Activated CD4-positive, alpha-beta memory T cell treated with anti-CD3 and anti-CD28 coated beads for 36 hours (primary cell): ENCODE measurements at places on chromosomes 2 and 18. TPM values are rescaled to one million over a fixed set of nuclear protein-coding genes. Genes with fewer than 3 reads are reported as not detected.
A peak's percentile ranks its signal among the peaks of the same experiment; 100 is the strongest.

The ANKRD30BL gene
- not detected for total RNA-seq

The COPS9 gene
- total RNA-seq = 99.9 TPM

The KCNE4 gene
- total RNA-seq = not detected

- no peak for DNase-seq
- H3K4me1 ChIP-seq = peaks cover 7% of the 10 kb centered on the region
- no peaks in the 10 kb centered on the region for H3K27me3 ChIP-seq
Observed at GRCh38 chr18:13392899-13393298, 174.3 kb downstream of the LDLRAD4 start.

DNA sequence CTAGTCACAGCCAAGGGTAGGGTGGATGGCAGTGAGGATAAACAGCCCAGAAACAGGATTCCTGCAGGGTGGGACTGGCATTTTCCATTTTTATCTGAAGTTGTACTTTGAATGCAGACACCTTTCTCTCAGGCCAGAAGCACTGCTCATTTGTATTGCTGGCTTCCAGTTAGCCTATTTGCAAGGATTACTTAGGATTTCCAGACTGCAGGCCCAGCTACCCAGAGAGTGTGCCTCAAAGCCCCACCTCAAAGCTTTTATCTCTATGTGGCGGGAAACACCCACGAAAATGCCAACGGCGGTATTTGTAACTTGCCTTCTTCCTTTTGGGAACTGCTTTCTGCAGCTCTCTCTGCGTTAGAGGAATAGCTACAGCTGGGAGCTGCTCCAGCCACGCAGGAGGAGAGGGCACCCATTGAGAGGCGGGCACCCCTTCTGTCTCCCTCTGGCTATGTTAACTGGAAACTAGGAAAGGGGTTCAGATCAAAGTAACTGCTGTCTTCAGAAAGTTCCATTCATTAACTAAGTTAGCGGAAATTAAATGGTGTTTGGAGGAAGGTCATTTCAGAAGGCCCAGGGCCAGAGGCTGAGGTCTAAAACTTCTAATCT lies 144.9 kb downstream of the TGIF1 start:
- DNase-seq = peak; percentile 57
- no peaks in the 10 kb centered on the region for H3K27me3 ChIP-seq
- H3K4me3 ChIP-seq = peak overlapping the region; percentile 93
- peaks cover 55% of the 10 kb centered on the region for H3K4me1 ChIP-seq
- peak overlapping the region; percentile 100 for H3K27ac ChIP-seq
- H3K36me3 ChIP-seq = peaks cover 16% of the 10 kb centered on the region

The IL1RN gene
- total RNA-seq = 10.5 TPM

DNA sequence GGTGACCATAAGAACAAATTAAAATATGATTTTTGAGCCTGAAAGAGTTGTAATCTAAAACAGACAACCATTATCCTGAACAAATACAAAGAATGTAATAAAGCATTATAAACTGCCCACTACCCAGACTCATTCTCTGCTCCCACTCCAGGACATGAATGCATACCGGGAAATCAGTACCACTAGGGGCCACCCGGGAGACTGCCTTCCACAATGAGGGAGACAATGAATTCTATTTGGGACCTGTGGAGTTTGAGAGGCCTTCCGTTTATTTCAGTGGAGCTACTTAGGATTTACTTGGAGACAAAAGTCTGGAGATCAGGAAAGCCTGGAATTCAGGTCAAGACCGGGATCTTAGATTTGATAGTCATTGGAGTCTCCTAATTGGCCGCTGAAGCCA lies 50.0 kb downstream of the NAB1 start:
- peaks cover 31% of the 10 kb centered on the region for H3K4me1 ChIP-seq
- H3K27me3 ChIP-seq = no peaks in the 10 kb centered on the region
- peaks cover 6% of the 10 kb centered on the region for H3K36me3 ChIP-seq
- H3K4me3 ChIP-seq = no peak overlapping the region
- H3K27ac ChIP-seq = no peak overlapping the region
- DNase-seq = no peak

DNA sequence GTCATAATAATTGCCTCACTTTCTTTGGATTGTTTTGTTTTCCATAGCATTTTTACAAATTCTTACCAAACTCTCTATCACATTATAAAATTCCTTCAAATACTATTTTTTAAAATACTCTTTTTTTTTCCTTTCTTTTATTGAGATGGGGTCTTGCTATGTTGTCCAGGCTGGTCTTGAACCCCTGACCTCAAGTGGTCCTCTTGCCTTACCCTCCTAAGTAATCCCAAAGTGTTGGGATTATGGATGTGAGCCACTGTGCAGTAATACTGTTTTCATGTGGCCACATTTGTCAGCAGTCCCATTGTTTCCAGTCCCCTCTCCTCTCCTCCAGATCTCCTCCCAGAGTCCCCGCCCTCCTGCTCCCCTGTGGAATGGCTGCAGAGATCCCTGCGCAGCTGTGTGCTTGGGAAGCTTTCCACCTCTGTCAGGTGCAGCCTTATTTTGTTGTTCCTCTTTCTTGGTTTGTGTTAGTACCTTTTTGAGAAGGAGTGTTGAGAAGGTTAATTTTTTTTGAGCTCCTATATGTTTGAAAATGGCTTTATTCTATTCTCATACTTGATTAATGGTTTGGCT lies 227.3 kb downstream of the LOXHD1 start:
- H3K36me3 ChIP-seq = no peaks in the 10 kb centered on the region
- H3K4me3 ChIP-seq = no peak overlapping the region
- no peaks in the 10 kb centered on the region for H3K4me1 ChIP-seq
- H3K27me3 ChIP-seq = peaks cover 5% of the 10 kb centered on the region
